ENCODE measurements at places on chromosomes 5 and 9.

DNA sequence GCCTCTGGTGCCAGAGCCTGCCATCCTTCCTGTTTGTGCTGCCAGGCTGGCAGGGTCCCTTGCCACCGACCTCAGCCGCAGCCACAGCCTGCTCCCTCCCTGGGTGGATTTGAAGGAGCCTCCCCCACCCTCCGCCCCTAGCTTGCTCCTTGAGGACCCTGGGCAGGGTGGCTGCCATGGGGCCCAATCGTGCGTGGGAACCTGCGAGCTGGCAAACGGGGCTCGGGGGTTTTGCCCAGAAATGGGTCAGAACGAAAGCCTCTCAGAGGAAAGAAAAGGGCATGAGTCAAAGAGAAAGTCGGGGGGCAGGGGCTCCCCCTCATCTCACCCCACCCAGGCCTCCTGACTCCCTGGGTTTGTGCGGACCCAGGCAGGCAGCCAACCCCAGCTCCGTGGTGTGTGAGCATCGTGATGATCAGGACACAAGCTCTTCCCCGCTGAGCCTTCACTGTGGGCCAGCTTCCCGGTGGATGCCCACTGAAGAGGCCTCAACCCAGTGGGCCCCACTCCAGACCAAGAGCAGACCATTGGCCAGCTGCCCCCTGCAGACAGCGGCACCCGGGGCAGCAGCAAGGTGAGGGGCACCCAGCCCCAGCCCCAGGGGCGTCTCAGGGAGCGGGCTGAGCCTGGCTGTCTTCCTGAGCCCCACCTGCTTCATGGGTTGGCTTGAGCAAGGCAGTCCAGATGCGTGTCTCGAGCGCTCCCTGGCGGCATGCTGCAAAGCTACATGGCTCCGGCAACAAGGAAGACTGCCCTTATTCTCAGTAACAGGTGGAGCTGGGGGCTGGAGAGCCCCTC is 3.0 kb upstream of the FUT7 start:
- DNase-seq = peak; percentile 91

DNA sequence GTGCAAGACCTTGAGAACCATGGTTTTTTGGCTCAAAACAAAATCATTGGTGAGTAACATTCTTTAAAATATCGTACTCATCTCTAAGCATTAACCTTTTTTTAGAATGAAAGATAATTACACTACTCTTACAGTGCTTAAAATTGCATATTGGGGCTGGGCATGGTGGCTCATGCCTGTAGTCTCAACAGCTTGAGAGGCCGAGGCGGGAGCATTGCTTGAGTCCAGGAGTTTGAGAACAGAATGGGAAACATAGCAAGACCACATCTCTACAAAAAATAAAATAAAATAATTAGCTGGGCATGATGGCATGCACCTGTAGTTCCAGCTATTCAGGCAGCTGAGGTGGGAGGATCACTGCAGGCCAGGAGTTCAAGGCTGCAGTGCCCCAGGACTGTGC is 2.9 kb upstream of the RECK start:
- no peak for DNase-seq

GRCh38 chr5:161847447-161847846 is 473 bp upstream of the GABRA1 start:
- DNase-seq = no peak

DNA sequence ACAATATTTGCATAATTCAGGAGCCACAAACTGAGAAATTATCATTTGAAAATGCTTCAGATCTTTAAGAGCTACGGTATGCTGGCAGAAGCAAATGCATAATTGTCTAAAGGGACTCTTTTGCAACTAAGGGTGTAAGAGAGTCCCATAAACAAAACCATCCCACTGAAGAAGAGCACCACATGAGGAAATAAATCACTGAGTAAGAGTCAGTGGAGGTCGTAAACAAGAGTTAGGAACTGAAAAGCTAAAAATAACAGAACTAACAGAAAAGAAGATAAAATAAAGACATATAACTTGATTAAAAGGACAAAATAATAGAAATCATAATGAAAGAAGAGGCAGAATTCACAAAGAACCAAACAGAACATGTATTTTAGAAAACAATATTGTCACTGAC is 3.5 kb upstream of the SMC2 start:
- DNase-seq = peak; percentile 22

DNA sequence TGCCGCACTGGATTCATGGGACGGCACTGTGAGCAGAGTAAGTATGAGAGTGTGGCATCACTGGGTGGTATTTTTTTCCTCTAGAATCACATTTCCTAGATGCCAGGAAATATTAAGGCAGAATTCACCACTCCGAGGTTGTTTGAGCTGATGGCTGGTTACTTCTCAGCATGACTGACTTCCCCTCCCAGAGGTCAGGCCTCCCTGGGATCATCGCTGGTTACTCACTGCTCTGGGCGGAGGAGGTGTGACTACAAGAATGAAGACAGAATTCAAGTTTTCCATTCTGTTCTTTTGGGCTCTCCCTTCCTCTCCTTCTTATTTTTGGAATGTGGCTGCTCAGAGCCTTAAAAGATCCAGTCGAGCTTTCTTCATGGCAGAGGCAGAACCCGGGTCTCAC is 76.6 kb upstream of the PRRC1 start:
- DNase-seq = no peak

DNA sequence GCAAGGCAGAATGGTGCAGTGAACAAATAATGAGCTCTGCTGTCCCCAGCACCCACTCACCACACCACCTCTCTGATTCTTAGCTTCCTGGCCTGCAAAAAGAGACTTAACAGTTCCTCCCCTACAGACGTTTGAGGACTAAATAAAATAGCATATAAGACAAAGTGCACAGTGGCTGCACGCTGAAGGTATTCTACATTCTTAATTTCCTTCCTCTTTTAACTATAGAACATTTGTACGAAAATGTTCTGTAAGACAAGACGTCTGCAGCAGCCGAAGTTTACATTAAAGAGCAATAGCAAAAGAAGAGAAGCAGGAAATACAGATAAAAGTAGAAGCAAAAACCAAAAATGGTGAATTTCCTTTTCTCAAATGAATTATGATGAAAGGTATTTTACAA is 15.7 kb downstream of the FBN2 start:
- no peak for DNase-seq

GRCh38 chr5:55599148-55600050 is 64.6 kb upstream of the PLPP1 start:
- no peak for DNase-seq

GRCh38 chr5:149981206-149981605 is 19.2 kb downstream of the TIGD6 start:
- DNase-seq = no peak

Measured in NCI-H345 (cell line).